Activated T-helper 1 cell treated with anti-CD3 and anti-CD28 coated beads, Interleukin-2, amount 50 U/mL, for 16 hours (primary cell): ENCODE measurements at places on chromosomes 1 and 21.

- DNase-seq: no peak
Measured at GRCh38 chr1:19250629-19251304, 557 bp downstream of the EMC1 start.

- DNase-seq: no peak
Measured at GRCh38 chr1:241918879-241919278, 38.7 kb upstream of the BECN2 start.

DNA sequence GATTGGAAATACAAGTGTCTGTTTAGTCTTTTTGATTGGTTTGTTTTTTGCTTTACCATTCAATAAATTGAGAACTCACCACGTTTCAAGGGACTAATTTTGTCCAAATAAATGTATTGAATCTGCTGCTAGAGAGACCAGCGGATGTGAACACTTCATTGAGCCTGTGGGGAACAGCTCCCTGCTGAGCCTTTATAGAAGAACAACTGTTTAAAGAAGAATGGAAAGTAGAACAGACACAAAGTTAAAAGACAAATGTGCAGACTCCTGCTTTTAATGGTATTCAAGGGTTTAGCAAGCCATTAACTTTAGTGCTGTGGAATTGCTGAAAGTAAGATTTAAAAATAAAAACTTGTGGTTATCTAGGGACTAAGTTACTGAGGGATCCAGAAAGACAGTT, 817.7 kb upstream of the B3GALT2 start:
- DNase-seq: no peak

DNA sequence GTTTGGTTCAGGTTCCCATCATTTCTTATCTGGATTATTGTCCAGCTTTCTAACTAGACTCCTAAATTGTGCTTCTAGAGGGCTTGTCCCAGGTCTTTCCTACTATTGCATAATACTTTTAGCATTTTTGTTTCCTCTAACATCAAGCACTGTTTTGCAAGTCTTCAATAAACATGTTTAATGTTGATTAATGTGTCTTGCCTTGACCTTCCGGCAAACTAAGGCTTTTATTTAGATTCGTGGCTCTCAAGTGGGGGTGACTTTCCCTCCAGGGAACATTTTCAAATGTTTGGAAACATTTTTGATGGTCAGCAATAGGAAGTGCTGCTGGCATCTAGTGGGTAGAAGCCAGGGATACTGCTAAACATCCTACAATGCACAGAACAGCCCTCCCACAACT, 90.7 kb downstream of the RPE65 start:
- DNase-seq: no peak

- no peak for DNase-seq
Measured at GRCh38 chr21:16578912-16579311, 849.1 kb downstream of the USP25 start.
